ENCODE measurements at places on chromosomes 12 and 14.

- peak; percentile 8 for DNase-seq
Measured at GRCh38 chr14:77761205-77761931, 412 bp upstream of the SNW1 start.

DNA sequence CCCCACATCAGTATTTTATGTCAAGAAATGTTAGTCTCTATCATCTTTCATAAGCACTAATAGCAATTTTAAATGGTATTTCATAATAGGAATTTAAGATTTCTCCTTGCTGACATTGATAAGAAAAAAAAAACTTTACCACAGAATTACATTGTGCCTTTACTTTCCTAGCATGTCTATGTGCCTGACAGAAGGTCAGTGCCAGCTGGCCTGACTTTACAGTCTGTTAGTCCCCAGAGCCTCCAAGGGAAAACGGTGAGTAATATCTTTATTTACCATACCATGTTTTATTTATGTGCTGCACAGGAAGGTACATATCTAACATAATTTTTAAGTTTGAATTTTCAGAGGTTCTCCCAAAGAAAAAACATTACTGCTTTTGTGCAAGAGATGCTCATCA, 152.0 kb upstream of the AEBP2 start:
- no peak for DNase-seq

DNA sequence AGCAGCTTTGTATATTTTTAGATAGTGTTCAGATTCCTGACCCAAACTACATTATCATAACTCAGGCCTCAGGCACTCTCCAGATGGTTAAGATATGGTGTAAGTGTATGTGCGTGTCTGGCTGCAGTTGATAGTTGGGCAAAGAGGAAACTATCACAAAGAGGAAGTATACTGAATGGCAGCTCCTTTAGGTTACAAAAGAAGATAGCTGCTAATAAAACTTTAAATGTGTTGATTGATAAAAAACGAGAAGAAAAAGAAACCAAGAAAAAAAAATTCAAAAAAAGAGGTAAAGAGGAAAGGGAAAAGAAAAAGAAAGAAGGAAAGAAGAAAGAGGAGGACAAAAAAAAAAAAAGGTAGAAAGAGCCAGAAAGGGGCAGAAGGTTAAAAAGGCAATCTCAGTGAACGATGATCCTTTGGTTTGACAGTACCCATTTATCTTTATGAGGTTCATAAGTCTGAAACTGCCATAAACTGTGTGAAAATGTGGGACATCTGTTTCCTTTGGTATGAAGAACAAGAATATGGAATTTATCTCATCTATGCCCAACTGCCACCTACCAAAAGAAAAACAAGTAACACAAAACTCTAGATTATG, 42.2 kb downstream of the TAOK3 start:
- DNase-seq = no peak

DNA sequence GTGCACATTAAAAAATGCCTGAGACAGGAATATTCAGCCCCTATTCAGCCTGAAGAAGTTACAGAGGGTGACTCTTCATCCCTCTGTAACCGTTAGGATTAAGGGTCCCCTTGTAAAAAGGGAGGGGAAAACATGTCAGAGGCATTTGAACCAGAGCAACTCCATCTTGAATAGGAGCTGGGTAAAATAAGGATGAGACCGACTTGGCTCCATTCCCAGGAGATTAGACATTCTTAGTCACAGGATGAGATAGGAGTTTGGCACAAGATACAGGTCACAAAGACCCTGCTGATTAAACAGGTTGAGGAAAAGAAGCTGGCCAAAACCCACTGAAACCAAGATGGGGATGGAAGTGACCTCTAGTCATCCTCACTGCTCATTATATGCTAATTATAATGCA, 19.9 kb upstream of the MDM1 start:
- DNase-seq = no peak

GRCh38 chr14:49479432-49479831, 106.7 kb downstream of the RPS29 start:
- DNase-seq = no peak

GRCh38 chr12:81231574-81232368, 153.9 kb downstream of the ACSS3 start:
- DNase-seq = no peak

- DNase-seq = no peak
Measured at GRCh38 chr14:103436533-103436932, 51.3 kb downstream of the MARK3 start.

- no peak for DNase-seq
Measured at GRCh38 chr12:11706509-11707379, 57.3 kb downstream of the ETV6 start.

- DNase-seq = no peak
Measured at GRCh38 chr12:114403690-114404066, 2.3 kb downstream of the TBX5 start.

DNA sequence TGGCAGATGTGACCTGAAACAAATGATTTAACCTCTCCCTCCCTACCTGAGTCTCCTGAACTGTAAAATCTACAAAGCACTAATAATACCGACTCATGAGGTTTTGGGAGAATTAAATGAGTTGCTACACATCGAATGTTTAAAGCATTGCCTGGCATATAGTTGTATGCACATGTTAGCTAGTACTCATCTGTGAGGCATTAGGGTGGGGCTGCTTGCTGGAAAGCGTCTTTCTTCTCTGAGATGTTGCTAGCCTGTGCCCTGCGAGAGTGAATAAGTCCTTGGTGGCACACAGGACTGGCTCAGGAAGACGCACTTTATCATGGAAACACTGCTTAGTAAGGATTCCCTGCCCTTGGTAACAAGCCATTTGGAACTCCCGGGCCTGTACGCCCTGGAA, 6.1 kb downstream of the RAPGEF3 start:
- no peak for DNase-seq

- DNase-seq = no peak
Measured at GRCh38 chr12:65808580-65808979, 15.7 kb upstream of the HMGA2 start.

DNA sequence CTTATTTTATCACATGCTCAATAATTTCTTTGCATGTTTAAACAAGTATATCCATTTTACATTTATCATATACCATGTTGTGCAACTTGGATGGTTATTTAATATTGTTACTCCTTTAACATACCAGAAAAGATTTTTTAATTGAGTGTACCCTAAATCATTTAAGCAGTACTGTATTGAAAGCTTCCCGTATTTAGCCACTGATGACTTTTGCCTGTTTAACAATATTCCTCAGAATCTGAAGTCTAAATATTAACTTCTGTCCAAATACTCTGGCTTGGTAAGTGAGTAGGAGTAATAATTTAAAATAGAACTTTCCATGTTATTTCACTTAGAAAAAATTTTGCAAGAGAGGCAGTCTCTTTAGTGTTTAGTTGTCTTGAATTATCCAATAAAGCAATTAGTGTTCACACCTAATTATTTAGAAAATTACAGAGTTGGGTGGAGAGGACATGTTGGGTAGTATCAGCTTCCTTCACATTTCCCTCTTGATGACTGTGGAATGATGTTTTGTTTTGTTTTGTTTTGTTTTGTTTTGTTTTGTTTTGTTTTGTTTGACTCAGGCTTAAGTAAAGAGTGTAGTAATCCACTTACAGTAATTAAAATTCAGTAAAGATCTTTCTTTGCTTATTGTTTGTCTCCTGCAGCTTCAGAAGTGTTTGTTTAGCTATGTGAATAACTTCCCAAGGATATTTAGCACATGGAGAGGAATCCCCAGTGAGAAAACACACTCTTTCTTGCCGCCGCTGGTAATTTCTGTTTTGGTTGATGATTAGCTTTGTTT, 59.5 kb downstream of the DAAM1 start:
- DNase-seq = no peak

DNA sequence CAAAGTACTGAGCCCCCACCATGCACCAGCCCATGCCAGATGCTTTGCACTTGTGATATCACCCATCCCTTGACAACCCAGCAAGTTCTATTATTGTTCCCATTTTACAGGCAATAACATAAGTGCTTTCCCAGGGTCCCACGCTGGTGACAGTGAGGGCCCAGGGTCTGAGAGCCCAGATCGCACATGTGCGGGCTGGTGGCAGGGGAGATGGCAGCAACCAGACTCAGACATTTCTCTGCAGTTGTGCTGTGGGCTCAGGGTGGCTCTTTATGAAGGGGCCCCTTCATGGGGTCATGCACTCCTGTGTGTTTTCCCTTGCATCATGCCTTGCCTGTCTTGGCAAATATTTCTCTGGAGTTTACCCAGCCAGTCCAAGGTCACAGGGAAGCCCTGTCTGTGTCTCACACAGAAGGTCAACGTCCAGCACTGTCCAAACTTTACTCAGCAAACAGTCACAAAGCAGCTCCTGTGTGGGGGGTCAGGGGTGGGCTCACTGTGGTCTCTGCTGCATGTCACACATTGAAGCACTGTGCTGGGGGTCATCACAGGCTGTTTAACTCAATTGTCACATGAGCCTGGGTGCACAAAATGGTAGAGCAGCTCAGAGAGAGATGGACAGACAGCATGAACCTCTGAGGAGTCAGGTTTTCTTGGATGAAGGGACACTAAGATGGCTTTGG, 12.7 kb downstream of the SERPINA5 start:
- DNase-seq = no peak

GRCh38 chr12:132259872-132260695, 69.3 kb downstream of the GALNT9 start:
- DNase-seq = no peak

- peak; percentile 37 for DNase-seq
Measured at GRCh38 chr14:90756755-90757345, 59.4 kb downstream of the TTC7B start.

DNA sequence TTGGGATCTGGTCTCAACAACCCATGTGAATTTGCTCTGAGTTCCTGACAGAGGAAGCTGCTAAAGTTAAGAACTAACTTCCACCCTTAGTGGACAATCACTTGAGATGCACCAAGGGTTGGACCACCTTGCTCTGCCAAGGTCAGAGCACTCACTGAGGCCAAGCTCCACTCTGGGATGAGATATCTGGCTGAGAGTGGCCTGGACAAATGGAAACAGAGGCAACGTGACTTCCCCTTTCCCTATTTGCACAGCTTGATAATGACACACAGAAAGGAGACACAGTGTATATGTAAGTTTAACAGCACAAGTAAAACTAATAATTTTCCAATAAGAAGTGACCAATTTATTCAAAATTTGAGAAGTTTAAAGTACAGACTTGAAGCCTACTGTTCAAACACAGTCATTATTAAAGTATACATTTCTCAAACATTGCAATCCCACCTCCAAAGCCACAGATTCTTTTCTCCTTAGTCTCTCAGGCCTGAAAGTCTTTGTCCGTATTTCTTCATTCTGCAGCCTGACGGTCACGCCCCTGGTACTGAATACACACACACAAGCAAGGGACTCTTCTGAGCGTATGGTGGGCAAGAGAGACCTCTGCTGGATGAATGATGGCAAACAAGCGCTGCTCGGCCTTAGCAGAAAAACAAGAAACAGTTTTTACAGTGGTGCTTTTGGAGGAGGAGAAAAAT, 28.6 kb downstream of the TMEM30B start:
- DNase-seq = peak; percentile 17

DNA sequence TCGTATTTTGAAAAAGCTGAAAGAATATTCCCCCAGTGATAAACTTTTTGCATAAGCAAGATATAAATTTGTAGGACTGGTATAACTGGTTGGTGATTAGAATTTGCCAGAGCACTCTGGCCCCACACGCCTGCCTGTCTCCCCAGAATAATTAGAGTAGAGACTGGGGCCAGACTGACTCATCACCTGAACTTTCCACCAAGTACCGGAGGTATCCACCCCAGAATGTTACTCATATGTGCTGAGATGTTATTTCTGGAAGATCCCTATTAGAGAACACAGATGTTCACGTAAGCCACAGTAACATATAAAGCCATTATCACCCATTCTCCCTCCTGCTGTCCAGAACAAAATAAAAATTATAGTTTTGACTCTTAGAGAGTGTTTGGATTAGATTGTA, 49.5 kb upstream of the PIWIL1 start:
- no peak for DNase-seq

GRCh38 chr12:124369055-124369826, 74.3 kb downstream of the RFLNA start:
- DNase-seq = peak; percentile 84

DNA sequence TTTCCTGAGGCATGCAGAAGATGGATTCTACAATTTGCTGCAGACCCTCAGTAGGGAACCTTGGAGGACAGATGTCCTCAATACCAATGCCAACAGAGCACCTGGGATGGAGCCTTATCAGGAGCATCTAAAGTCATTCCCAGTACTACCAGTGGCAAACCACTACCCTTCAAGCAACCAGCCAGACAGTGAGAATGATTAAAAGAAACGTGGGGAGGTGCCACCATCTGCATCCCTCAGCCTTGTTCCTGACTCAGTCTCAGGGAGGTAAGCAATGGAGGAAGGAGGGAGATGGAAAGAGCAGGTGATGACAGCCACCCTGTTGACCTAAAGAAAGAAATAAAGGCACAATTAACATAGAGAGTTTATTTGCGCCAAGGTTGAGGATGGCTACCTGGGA, 175.2 kb upstream of the GRIN2B start:
- DNase-seq = no peak

DNA sequence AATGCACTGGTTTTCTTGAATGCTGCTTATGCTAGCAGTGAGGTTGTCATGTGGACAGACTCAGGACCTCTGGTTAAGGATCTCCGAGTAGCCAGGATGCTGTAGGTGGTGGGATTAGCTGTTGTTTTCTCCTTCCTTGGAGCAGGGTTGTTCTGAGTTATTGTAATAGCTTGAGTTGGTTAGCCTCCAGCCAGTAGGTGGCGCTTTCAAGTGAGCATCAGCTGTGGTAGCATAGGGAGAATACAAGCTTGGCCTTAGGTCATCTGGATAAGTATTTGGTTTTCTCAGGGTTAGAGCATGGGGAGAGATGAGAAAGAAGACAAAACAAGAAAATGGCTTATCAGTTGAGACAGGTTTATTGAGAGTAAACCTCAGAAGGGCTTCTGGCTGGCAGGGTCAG, 299.7 kb upstream of the FBXO33 start:
- DNase-seq = no peak

DNA sequence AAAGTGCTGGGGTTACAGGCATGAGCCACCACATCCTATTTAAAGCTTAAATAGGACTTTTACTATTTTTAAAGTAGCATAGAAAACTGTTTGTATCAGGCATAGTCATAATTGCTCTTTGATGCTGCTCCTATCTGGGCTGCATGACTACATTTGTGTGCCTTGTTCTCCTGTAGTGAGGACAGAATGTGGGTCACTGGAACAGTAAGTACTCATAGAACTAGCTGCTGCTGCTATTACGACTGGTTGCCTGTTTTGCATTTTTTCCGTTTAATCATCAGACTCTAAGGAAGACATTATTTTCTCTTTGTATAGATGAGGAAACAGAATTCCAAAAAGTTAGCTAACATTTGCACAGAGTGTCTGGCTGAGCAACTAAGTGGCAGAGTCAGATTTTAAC, 42.8 kb downstream of the ZC3H14 start:
- no peak for DNase-seq

DNA sequence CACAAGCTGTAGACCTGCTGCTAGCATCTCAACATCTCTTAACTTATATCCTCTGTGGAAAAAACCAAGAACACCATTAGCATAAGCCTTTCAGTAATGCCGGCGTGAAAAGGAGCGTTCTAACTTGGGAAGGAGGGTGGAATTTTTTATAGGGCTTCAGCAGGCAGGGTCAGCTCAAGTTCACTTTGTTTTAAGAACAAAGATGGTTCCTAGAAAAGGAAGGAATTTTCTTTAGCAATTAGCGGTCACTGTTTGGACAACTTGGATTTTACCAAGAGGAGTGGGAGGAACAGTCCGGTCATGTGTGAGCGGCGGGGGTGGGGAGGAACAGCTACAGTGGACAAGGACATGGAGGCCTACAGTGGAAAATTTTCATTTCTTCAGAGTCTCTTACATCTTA, 35.9 kb downstream of the BBS10 start:
- DNase-seq = no peak

Data from anterior cingulate cortex (tissue), 58 donors.